ENCODE measurements at places on chromosomes 12 and 14.

GRCh38 chr14:100741966-100742365 is 15.3 kb downstream of the DLK1 start:
- DNase-seq, result no peak
- no peak overlapping the region for H3K27ac ChIP-seq
- H3K36me3 ChIP-seq, result no peaks in the 10 kb centered on the region
- H3K4me1 ChIP-seq, result no peaks in the 10 kb centered on the region

- no peaks in the 10 kb centered on the region for H3K36me3 ChIP-seq
- no peak overlapping the region for H3K4me3 ChIP-seq
- no peaks in the 10 kb centered on the region for H3K4me1 ChIP-seq
- no peaks in the 10 kb centered on the region for H3K27me3 ChIP-seq
- DNase-seq, result no peak
Observed at GRCh38 chr12:69642531-69642930, 31.8 kb upstream of the LRRC10 start.

GRCh38 chr14:24058260-24058950 is 6.6 kb downstream of the CARMIL3 start:
- no peaks in the 10 kb centered on the region for H3K27me3 ChIP-seq
- H3K36me3 ChIP-seq, result no peaks in the 10 kb centered on the region
- no peak overlapping the region for H3K4me3 ChIP-seq
- no peak overlapping the region for H3K27ac ChIP-seq
- DNase-seq, result peak; percentile 53

GRCh38 chr14:32710731-32711680 is 227.7 kb upstream of the NPAS3 start:
- no peak overlapping the region for H3K4me3 ChIP-seq
- peak; percentile 2 for DNase-seq
- H3K4me1 ChIP-seq, result no peaks in the 10 kb centered on the region
- no peaks in the 10 kb centered on the region for H3K27me3 ChIP-seq
- no peaks in the 10 kb centered on the region for H3K36me3 ChIP-seq

DNA sequence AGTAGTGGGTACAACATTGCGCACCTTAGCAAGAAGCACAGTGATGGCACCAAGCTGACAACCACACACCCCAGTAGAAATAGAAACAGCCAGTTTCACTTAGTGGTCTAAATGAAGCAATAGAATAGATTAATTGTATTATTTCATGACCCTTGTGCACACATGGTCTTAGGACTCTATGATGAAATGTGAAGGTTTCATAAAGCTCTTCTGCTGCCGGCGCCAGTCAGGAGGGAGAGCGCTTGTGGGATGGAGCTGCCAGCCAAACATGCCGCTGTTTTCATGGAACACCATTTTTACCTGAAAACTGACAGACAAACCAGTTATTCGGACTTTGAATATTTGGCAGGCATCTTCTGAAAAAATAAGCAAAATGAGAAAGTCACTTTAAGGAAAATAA is 100.0 kb downstream of the PPP2R5C start:
- no peak overlapping the region for H3K27ac ChIP-seq
- H3K36me3 ChIP-seq, result no peaks in the 10 kb centered on the region
- no peaks in the 10 kb centered on the region for H3K27me3 ChIP-seq
- no peaks in the 10 kb centered on the region for H3K4me1 ChIP-seq

DNA sequence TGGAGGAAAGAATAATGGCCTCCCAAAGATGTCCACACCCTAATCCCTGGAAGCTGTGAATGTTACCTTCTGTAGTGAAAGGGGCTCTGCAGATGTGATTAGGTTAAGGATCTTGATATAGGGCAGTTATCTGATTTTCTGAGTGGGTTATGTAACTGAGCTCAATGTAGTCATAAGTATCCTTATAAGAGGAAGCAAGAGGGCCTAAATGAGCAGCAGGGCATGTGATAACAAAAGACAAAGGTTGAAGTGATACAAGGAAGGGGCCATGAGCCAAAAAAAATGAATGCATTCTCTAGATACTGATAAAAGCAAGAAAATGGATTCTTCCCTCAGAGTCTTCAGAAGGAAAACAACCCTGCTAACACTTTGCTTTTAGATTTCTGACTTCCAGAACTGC is 78.8 kb downstream of the OSBPL8 start:
- H3K27ac ChIP-seq, result no peak overlapping the region
- no peaks in the 10 kb centered on the region for H3K36me3 ChIP-seq
- H3K27me3 ChIP-seq, result no peaks in the 10 kb centered on the region
- no peak for DNase-seq
- H3K4me3 ChIP-seq, result no peak overlapping the region

Data from Panc1 (cell line).